ENCODE measurements at places on chromosomes 16 and 17. TPM values are rescaled to one million over a fixed set of nuclear protein-coding genes. Genes with fewer than 3 reads are reported as not detected.

DNA sequence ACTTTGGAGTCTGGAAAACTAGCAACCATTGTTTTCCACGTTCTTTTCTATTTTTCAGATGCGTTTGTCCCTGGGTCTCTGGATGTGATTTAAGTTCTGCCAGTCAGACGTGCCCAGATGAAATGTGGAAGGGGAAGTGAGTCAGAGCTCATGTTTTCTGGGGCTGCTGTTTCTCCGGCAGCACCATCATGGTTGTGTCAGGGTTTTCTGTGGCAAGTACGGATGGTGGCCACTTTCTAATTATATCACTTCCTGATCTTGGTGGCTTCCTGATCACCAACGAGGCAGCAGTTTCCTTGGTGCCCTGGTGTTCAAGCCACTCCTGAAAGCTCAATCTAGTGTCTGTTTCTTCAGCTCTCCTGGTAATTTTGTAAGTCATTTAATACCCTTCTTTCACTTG lies 31.4 kb upstream of the PMFBP1 start:
- no peak for DNase-seq

DNA sequence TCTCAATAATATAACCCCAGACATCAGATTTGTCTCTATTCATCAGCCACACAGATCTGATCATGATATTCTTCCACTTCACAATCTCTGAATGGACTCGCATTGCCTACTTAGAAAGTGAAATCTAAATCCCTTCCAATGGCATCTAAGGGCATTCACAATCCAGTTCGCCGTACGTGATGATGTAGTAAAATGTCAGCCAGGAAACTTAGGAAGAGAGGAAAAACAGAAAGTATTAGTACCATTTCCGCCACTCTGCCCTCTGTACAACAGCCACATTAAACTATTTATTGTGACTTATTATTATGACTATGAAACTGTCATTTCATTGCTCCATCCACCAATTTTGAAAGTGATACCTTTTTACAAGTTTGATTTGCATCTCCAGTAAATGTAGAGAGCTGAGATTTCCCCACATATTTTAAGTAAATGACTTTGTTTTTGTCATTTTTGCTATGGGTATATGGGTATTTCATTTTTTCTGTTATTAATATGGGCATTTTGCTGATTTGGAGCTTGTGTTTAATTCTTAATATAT lies 69.4 kb upstream of the SMIM36 start:
- DNase-seq = no peak

CDH16 gene
- not detected for polyA plus RNA-seq

KCNJ18 gene
- polyA plus RNA-seq = not detected

DNA sequence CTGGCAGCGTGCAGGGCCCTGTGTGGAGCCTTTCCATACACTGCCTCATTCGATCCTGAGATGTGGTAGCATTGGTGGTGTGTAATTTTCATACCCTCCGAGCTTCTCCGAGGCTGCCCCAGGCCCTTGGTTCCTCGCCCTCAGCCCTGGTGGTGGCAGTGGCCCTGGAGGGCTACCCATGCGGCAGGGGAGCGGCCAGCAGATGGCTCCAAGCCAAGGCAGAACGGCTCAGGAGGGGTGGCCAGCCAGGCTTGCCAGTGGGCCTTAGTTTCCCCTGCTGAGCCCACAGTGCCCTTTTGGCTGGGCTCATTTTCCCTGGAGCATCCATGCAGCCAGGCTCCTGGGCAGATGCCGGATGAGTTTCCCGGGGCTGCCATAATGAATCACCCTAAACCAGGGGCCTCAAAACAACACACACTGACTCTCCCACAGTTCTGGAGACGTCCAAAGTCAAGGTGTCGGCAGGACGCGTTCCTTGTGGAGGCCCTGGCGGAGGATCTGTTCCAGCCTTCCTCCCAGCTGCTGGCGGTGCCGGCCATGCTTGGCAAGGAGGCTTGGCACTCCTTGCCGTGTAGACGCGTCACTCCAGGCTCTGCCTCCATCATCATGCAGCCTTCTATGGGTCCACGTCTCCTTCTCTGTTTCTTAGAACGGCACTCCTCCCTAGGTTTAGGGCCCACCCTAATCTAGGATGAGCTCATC lies 158.8 kb upstream of the GSE1 start:
- DNase-seq = no peak

- DNase-seq = no peak
These were observed 12.3 kb upstream of the NLRC3 start for GRCh38 chr16:3589441-3589921.

DNA sequence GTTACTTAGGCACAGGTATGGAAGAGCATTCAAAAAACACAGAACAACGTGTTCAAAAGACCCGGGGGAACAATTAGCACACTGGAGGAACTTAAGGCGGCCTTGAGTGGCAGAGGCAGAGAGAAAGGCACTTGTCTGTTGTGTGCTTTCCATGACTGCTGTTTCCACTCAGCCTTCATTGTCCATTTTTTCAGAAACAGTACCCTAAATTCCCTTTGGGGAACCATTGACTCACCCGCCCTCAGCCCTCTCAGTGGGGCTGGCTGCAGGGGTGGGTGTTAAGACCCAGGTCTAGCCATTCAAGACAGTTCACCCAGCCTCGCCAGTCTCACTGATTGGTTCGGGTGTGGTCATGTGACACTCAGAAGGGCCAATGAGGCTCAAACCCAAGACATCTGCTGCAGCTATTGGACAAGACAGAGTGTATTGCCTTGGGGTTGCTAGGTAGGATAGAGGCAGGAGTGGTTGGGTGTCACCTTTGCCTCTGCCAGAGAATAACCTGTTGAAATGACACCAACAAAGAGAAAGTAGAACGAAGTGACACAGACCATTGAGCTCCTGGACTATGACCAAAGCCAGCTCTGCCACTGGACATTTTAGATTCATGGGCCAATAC lies 19.6 kb upstream of the CEP20 start:
- no peak for DNase-seq

DNA sequence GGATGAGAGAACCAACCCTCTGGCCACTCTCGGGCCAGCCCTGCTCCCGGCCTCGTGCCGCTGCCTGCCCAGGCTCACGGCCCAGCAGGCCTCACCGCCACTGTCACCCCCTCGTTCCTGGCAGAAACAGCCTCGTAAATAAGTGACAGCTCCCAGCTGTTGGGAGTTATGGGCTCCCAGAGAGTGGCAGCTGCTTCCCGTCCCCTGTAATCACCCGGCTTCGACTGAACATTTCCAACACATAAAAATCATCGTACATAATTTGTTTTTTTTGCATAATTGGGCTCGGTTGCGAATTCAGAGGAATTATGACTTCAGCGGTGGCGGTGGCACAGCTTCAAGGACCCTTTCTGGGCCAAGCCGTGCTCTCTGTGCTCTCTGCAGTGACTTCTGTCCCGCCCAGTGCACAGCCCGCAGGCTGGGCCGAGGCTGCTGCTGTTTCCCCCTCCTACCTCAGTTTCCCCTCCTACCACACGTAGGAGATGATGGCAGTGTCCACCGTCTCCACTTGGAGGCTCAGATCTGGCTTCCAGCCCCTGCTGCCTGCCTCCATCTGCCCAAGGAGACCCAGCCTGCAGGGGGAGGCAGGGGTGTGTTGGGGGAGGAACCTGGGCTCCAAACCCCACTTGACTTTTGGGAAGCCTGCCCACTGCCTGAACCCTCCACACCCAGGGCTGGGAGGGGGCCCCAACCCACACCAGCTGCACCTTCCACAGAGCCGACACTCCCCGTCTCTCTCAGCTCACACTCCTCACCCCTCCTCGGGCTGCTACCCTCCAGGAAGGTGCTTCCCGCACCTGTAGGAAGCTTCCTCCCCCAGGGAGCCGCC lies 84.9 kb downstream of the RTN4RL1 start:
- no peak for DNase-seq

GRCh38 chr17:6936370-6937028 lies 59.4 kb upstream of the ALOX12 start:
- no peak for DNase-seq

DNA sequence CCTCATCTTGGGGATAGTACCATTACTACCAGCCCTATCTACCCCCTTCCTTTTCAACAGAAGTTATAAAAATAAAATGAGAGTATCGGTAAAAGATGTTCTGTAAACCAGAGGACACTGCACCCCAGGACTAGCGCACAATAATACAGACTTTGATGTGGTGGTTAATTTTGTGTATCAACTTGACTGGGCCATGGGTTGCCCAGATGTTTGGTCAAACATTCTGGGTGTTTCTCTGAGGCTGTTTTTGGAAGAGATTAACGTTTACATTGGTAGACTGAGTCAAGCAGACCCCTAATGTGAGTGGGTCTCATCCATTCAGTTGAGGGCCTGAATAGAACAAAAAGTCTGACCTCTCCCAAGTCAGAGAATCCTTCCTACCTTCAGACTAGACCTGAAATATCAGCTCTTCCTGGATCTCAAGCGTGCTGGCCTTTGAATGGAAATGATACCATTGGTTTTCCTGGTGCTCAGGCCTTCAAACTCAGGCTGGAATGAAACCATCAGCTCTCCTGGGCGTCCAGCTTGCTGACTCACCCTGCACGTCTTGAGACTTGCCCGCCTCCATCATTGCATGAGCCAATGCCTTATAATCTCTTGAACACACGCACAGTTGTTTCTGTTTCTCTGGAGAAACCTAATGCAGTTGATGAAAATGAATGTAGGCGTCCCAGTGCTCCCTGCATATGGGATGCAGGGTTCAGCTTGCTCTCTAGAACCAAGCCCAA lies 10.1 kb downstream of the MRM1 start:
- no peak for DNase-seq

DNA sequence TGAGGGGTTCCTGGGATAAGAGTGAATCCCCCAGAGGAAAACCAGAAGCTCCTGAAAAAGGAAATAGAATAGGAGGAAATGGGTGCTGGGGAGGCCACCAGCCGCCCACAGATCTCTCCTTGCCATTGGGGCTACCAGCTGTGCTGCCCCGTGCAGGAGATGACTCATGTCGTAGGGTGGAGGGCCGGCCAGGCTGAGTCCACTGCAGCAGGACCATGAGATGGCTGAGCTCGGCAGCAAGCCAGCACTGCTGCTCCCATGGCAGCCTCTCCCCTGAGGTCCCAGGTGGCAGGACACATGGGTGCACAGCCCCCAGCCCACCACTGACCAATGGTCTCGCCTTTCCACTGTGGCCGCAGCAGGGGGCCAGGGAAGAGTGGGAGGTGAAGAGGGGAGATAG lies 95.5 kb downstream of the GNAO1 start:
- DNase-seq = no peak
